Activated T-helper 2 cell treated with anti-CD3 and anti-CD28 coated beads, Interferon-gamma antibody, Interleukin-2, Interleukin-4, amounts not matched to agents 10 μg/mL and 5 μg/mL and 100 μg/mL, durations not matched to agents 14 hours and 24 hours and 36 hours (primary cell): ENCODE measurements at places on chromosomes 16 and 17. TPM values are rescaled to one million over a fixed set of nuclear protein-coding genes. Genes with fewer than 3 reads are reported as not detected.

POLDIP2 gene
- total RNA-seq = 89.7 and 93.2 TPM in 2 replicates

NPIPA8 gene
- total RNA-seq = 0.55 and 0.91 TPM in 2 replicates

PDIA2 gene
- total RNA-seq = not detected in 2 replicates

FOXN1 gene
- total RNA-seq = not detected in 2 replicates

HSD17B2 gene
- total RNA-seq = not detected in 2 replicates

TPSAB1 gene
- not detected in 2 replicates for total RNA-seq

TMC8 gene
- total RNA-seq = 196 and 208 TPM in 2 replicates

LCAT gene
- 20.0 and 22.0 TPM in 2 replicates for total RNA-seq

CD79B gene
- 28.8 and 33.2 TPM in 2 replicates for total RNA-seq

DPEP3 gene
- not detected in 2 replicates for total RNA-seq

EVI2A gene
- 18.6 and 20.7 TPM in 2 replicates for total RNA-seq

TSR1 gene
- total RNA-seq = 75.9 and 78.3 TPM in 2 replicates

ITGAD gene
- 0.18 and 0.21 TPM in 2 replicates for total RNA-seq

NAA38 gene
- total RNA-seq = 52.6 and 53.0 TPM in 2 replicates

SUZ12 gene
- 69.5 and 70.4 TPM in 2 replicates for total RNA-seq

RDM1 gene
- 4.5 and 5.3 TPM in 2 replicates for total RNA-seq

SPNS2 gene
- total RNA-seq = 0.09 and 0.16 TPM in 2 replicates

PPM1E gene
- total RNA-seq = 0.05 TPM in 1 of 2 replicates, not detected in the other

MT1A gene
- 7.6 and 8.3 TPM in 2 replicates for total RNA-seq

NRN1L gene
- not detected in 2 replicates for total RNA-seq

CALCOCO2 gene
- 51.7 and 53.7 TPM in 2 replicates for total RNA-seq

SRP68 gene
- 188 and 194 TPM in 2 replicates for total RNA-seq

ABCC12 gene
- not detected in 2 replicates for total RNA-seq

DPEP1 gene
- total RNA-seq = not detected in 2 replicates

TEKT1 gene
- total RNA-seq = not detected in 2 replicates

MYO15A gene
- 0.64 and 0.80 TPM in 2 replicates for total RNA-seq

SLC38A8 gene
- 0.28 TPM in 1 of 2 replicates, not detected in the other for total RNA-seq

GPRC5C gene
- total RNA-seq = 0.44 and 0.89 TPM in 2 replicates

C17orf67 gene
- 3.7 and 4.2 TPM in 2 replicates for total RNA-seq

OSGIN1 gene
- total RNA-seq = 1.4 and 2.1 TPM in 2 replicates

CCL5 gene
- 28.1 and 28.9 TPM in 2 replicates for total RNA-seq

SULT1A3 gene
- 13.6 and 19.1 TPM in 2 replicates for total RNA-seq

KRTAP1-1 gene
- total RNA-seq = not detected in 2 replicates

STX8 gene
- total RNA-seq = 52.1 and 54.8 TPM in 2 replicates

PSMD11 gene
- total RNA-seq = 200 and 207 TPM in 2 replicates

ITGA2B gene
- total RNA-seq = 1.5 and 2.7 TPM in 2 replicates

SCIMP gene
- total RNA-seq = not detected in 2 replicates

KRT32 gene
- total RNA-seq = not detected in 2 replicates

PHF12 gene
- total RNA-seq = 59.5 and 62.1 TPM in 2 replicates

TLCD2 gene
- total RNA-seq = 0.09 and 0.30 TPM in 2 replicates
